ENCODE measurements at places on chromosomes 1 and 21.

GRCh38 chr1:38529391-38529790, 330.2 kb downstream of the RRAGC start:
- H3K27ac ChIP-seq: no peak overlapping the region
- H3K27me3 ChIP-seq: peaks cover 13% of the 10 kb centered on the region
- H3K4me1 ChIP-seq: no peaks in the 10 kb centered on the region
- DNase-seq: no peak
- no peak overlapping the region for H3K4me3 ChIP-seq

DNA sequence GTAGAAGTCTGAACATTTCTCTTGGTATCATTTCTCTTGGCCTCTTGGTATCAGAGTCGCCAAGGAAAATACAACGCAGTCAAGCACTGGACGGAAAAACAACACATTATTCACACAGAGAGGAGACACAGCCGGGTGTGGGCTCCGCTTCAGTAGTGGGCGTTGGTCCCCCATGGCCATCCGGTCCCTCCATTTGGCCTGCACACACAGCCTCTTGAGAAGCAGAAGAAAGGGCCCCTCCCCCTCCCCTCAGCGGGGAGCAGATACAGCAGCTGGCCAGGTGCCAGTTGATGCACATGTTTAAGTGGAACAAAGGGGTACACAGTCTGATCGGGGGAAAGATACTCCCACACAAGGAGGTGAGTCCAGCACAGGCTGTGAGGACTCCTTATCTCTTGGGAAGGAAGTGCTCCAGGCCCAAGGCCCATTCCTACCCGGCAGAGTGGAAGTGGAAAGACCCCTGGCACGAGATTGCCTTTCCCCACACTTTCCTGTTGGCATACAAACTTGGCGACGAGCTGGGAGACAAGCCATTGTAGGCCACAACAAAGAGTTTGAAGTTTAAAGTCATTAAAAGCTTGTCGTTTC, 311.3 kb downstream of the FAM72C start:
- no peak overlapping the region for H3K4me3 ChIP-seq
- no peaks in the 10 kb centered on the region for H3K4me1 ChIP-seq
- no peaks in the 10 kb centered on the region for H3K27me3 ChIP-seq
- H3K27ac ChIP-seq: no peak overlapping the region
- DNase-seq: no peak

DNA sequence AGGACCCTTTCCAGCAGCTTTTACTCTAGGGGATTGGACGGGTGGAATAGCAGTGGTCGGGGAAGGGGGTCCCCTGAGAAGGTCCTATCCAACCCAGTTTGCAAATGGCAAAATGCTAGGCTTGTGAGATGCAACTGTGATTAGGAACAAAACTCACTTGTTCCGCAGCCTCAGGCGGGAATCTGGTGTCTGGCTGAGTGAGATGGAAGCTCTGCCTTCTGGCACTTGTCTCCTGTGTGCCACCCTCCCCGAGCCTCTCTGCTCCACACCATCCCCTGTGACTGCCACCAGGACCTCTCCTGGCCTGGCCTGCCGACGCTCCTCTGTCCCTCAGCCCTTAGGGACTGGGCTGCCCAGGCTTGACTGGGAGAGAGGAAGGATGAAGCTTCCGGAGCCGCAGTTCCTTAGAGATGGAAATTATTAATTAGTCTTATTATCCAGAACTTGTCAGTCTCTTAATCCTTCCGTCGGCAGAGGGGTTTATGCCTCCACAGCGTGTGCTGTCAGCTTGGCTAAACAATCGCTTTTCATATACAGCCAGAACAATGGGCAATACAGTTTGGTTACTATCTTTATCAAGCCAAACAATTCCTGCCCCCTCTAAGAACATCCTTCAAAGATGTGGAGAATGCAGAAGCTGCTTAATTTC, 292.8 kb upstream of the VAMP3 start:
- H3K36me3 ChIP-seq: no peaks in the 10 kb centered on the region
- H3K27ac ChIP-seq: no peak overlapping the region
- no peaks in the 10 kb centered on the region for H3K4me1 ChIP-seq
- no peak for DNase-seq
- no peak overlapping the region for H3K4me3 ChIP-seq

DNA sequence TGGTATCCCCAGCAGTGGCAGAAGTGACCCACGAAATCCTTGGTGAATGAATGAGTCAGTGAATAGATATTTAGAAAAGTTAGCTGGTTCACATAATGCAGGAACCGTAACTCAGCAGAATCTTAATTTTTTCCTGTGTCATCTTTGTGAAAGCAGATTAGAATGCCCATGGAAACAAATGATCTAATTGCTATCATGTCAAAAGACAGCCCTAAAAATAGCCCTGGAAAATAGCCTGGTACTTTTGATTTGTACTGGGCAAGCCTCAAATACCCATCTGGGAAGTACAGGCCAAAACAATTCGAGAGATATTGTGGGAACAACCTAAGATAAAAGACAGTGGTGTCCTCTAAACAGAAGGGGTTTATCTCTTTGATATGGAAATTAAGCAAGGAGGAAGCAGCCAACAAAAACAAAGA, 21.1 kb downstream of the FYB2 start:
- no peaks in the 10 kb centered on the region for H3K4me1 ChIP-seq
- no peak overlapping the region for H3K27ac ChIP-seq
- no peaks in the 10 kb centered on the region for H3K27me3 ChIP-seq

DNA sequence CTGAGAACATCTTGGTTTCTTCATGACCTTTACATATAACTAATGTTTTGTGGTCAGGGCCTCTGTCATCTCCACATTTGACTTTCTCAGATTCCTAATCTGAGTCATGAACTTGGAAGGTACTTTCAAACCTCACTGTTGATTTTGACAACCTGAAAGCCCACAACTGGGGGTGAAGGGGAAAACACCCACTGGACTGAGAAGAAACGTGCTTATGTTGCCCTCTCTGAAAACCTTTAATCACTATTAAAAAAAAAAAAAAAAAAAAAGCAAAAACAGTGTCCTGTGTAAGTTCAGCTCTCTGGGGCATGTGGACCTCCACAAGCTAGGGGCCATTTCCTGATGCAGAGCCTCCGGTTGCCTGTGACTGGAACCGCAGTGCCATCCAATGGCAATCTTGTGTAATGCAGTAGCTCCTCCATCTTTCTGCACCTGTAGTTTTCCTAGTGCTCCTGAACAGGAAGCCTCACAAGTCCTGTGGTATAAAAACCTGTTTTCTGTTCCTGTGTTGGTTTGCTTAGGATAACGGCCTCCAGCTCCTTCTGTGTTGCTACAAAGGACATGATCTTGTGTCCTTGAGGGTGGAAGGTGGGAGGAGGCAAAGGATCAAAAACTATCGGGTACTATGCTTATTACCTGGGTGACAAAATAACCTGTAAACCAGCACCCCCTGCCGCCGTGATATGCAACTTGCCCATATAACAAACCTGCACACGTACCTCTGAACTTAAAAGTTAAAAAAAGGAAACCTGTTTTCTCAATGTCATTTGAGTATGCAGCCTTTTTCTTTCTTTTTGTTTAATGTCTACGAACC, 124.5 kb downstream of the ZNF648 start:
- H3K27ac ChIP-seq: no peak overlapping the region
- peak; percentile 59 for DNase-seq
- no peaks in the 10 kb centered on the region for H3K36me3 ChIP-seq
- peaks cover 4% of the 10 kb centered on the region for H3K4me1 ChIP-seq

DNA sequence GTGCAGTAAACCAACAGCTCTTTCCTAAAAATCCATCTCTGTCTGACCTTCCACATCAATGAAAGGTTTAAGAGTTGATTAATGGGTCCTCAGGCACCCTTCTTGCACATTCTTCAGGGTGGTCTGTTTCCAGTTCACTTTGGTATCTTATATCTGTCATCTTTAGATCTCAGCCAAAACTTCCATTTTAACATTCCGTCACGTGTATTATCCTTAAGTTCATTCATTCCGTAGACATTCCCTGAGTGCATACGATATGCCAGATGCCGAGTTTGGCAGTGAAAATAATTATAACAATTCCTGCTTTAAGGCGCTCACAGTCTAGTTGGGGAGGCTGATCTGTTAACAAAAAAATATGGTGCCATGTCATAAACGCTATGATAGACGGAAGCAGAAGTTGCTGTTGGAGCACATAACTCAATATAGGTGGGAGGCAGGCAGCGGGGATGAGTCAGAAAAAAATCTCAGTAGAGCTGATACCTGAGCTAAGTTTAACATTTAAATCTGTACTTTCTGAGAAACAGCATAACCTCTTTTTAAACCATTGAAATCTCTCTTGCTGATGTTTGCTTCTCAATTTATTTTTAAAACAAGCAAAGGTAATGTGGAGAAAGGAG, 59.6 kb upstream of the HOOK1 start:
- H3K36me3 ChIP-seq: no peaks in the 10 kb centered on the region
- no peak overlapping the region for H3K27ac ChIP-seq
- peaks cover 5% of the 10 kb centered on the region for H3K4me1 ChIP-seq

- no peak for DNase-seq
- no peaks in the 10 kb centered on the region for H3K27me3 ChIP-seq
- H3K4me1 ChIP-seq: no peaks in the 10 kb centered on the region
- H3K36me3 ChIP-seq: no peaks in the 10 kb centered on the region
These were observed 4.2 kb downstream of the TTC39A start for GRCh38 chr1:51325878-51326755.

- no peaks in the 10 kb centered on the region for H3K36me3 ChIP-seq
- peaks cover 8% of the 10 kb centered on the region for H3K4me1 ChIP-seq
- DNase-seq: peak; percentile 62
These were observed 24.9 kb upstream of the TMEM52 start for GRCh38 chr1:1943834-1944570.

- H3K27me3 ChIP-seq: no peaks in the 10 kb centered on the region
- H3K4me1 ChIP-seq: no peaks in the 10 kb centered on the region
- no peak for DNase-seq
- no peak overlapping the region for H3K27ac ChIP-seq
- H3K36me3 ChIP-seq: peaks cover 88% of the 10 kb centered on the region
- H3K4me3 ChIP-seq: no peak overlapping the region
These were observed 10.7 kb downstream of the TARDBP start for GRCh38 chr1:11023201-11023600.

DNA sequence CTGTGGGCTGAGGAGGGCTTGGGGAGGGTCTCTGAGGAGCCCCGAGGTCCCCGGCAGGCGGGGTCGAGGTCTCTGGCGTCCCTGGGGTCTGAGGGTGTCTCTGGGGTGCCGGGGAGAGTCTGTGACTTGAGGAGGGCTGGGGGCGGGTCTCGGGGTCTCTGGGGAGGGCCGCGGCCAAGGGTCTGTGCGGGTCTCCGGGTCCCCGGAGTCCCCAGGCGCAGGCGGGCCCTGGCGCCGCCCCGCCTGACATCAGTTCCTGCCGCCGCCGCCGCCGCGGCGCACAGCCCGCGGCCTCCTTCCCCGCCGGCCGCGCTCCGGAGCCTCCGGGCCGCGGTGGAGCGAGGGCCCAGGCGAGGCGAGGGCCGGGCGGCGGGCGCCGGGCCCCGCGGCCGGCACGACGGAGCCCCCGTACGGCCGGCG, at the start of gene PLEKHM2:
Gene PLEKHM2, plus strand, starts transcription at position 279 of the 420 bp plus-strand sequence. CDS start 239 bp downstream, outside the sequence.
- no peaks in the 10 kb centered on the region for H3K36me3 ChIP-seq
- peak; percentile 54 for DNase-seq
- peak within 1 kb of the TSS; percentile 85 for H3K27ac ChIP-seq
- H3K4me1 ChIP-seq: peaks cover 24% of the 10 kb centered on the region
- H3K27me3 ChIP-seq: no peaks in the 10 kb centered on the region
- H3K4me3 ChIP-seq: peak within 1 kb of the TSS; percentile 62

DNA sequence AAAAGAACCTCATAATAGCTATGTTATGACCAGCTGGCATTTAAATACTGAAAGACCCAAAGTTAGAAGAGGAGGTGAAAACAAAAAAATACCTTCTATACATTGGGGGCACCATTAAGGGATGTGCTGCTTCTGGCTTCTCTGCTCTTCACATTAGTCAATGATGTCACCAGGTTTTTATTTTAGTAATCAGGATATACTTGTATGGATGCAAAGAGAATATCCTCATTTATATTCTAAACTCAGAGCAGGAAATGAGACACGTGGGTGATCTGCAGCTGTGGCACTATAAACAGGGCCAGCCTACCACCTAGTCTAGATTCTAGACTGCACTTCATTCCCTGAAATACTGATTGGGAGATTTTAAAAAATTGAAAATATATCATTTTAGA, 51.2 kb downstream of the WLS start:
- H3K4me1 ChIP-seq: no peaks in the 10 kb centered on the region
- H3K36me3 ChIP-seq: no peaks in the 10 kb centered on the region
- DNase-seq: no peak

GRCh38 chr1:162304736-162305135, 71.9 kb downstream of the SPATA46 start:
- H3K36me3 ChIP-seq: no peaks in the 10 kb centered on the region
- H3K4me3 ChIP-seq: no peak overlapping the region
- no peak for DNase-seq
- H3K4me1 ChIP-seq: no peaks in the 10 kb centered on the region
- no peaks in the 10 kb centered on the region for H3K27me3 ChIP-seq

DNA sequence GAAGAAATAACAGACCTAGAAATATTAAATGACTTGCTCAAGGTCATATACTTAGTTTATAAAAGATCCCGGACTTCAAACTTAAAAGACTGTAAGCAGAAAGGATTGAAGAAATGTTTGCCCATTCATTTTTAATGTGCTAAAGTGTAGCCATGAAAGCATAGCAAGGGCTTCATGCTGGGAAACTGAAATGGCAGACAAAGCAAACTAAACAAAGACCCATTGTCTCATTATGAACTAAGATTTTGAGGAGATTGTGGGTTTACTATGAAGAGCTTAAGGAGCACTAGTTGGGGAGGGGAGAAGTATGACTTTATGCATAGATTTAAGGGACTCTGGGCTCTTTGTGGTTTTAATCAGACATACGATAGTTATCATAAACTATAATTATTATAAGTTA, 26.3 kb downstream of the ADAMTS1 start:
- no peak for DNase-seq
- peaks cover 25% of the 10 kb centered on the region for H3K4me1 ChIP-seq
- H3K27ac ChIP-seq: no peak overlapping the region
- no peaks in the 10 kb centered on the region for H3K36me3 ChIP-seq
- H3K27me3 ChIP-seq: no peaks in the 10 kb centered on the region

DNA sequence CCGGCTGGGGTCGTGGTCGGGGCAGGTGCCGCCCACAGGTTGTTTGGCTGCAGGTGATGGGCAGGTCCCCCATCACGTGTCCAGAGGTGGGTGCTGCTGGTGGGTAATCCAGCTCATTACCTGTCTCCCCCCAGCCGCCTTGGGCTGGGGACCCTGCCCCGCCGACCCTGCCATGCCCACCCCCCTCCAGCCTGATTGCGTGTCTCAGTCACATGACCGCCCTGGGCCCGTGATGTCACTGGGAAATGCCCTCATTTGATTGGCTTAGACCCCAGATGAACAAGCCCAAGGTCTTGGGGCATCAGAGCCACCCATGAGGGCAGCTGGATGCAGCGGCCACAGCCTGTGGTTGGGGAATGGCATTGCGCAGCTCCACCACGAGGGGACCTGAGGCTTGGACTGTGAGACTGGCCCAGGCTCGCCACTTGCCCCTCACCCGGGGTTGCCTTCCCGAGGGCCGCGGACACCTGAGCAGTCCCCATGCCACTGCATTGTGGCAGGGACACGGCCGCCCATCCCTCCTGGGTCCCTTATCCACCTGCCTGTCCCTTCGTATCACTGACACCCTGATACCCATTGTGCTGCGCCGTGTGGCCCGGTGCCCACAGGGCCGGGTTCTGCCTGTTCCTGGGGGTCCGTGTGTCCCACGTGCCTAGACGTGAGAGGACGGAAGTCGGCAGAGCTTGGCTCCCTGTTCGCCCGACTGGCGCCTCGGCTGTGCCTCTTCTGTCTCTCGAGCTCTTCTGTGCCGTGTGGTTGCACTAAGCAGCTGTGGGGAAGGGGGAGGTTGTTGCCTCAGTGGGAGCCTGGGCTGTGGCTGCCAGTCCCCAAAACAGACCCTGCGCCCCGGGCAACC, 68.0 kb downstream of the FAAP20 start:
- DNase-seq: peak; percentile 40
- no peaks in the 10 kb centered on the region for H3K36me3 ChIP-seq
- no peak overlapping the region for H3K4me3 ChIP-seq
- no peak overlapping the region for H3K27ac ChIP-seq
- H3K27me3 ChIP-seq: peaks cover 9% of the 10 kb centered on the region
- peaks cover 7% of the 10 kb centered on the region for H3K4me1 ChIP-seq

- no peak overlapping the region for H3K27ac ChIP-seq
- no peaks in the 10 kb centered on the region for H3K27me3 ChIP-seq
- H3K4me3 ChIP-seq: no peak overlapping the region
These were observed 6.0 kb upstream of the SIM2 start for GRCh38 chr21:36692835-36693488.

All from DND-41 (cell line).